ENCODE measurements at places on chromosomes 6 and 20.
A peak's percentile ranks its signal among the peaks of the same experiment; 100 is the strongest.

DNA sequence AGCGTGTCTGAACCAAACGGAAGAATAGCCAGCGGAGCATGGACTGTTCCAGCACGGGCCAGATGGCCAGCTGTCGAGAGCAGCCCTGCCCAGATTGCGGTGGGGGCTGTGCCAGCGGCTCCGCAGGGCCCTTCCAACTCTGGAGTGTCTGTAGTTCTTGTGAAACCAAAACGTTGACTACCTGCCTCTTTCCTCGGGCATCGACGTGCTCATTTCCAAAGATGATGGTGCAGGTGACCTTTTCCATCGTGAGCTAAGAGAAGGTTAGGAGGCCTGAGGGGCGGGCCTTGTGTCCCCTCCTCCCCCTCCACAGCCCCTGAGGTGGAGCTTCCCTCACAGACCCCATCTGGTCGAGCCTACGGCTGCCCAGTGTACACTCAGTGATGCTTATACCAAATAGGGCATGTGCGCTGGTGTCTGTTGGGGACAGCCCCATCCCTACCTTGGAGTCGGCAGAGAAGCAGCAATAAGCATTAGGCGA is 12.9 kb upstream of the C20orf144 start:
- DNase-seq: no peak

- no peak for DNase-seq
These were observed 215.0 kb upstream of the PLCB4 start for GRCh38 chr20:8853805-8854338.

- DNase-seq: no peak
These were observed 92.6 kb upstream of the PRDM1 start for GRCh38 chr6:105993341-105994117.

DNA sequence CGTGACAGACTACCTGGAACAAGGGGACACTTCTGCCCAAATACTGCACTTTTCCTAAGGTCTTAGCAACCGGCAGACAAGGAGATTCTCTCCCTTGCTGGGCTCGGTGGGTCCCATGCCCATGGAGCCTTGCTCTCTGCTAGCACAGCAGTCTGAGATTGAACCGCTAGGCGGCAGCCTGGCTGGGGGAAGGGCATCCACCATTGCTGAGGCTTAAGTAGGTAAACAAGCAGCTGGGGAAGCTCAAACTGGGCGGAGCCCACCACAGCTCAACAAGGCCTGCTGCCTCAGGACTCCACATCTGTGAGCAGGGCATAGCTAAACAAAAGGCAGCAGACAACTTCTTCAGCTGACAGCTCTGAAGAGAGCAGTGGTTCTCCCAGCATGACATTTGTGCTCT is 87.8 kb upstream of the ASCC3 start:
- no peak for DNase-seq

GRCh38 chr6:29739882-29740261 is 16.6 kb downstream of the HLA-F start:
- no peak for DNase-seq

- DNase-seq: no peak
These were observed 36.4 kb upstream of the NELFCD start for GRCh38 chr20:58944610-58945009.

DNA sequence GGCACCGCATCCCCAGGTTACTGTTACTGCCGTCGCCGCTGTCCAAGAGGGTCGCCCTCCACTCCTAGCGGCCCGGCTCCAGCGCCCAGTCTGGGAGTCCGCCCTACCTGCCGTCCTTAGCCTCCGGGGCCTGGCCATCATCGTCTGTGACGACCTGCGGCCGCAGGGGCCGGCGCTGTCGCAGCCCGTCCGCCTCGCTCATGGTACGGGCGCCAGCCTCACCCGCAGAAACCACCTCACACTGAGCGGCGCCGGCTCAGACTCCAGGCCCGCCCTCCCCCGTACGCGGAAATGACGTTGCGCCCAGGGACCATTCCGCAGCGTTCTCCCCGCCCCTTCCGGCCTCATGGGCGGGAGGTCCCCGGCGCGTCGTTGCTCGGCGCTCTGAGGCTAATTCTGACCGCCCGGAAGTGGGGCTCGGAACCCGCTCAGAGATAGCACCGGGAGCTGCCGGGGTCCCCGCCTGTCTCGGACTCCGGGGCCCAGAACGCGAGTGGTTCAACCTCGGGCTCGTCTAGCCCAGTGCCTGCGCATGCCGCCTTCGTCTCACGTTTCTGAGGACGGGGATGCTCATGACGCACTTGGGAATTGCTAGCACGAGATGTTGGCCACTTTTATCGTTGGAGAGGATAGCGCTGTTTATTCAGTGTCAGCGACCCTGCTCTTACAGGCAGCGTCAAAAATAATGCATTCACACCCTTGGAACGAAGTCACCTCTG is at the start of gene APMAP:
Gene APMAP, minus strand, starts transcription at position 265 of the 719 bp plus-strand sequence. Its CDS starts 63 bp downstream, at position 202.
- peak; percentile 93 for DNase-seq

All from central memory CD4-positive, alpha-beta T cell (primary cell).